ENCODE measurements at places on chromosomes 3 and 15.
A peak's percentile ranks its signal among the peaks of the same experiment; 100 is the strongest.

DNA sequence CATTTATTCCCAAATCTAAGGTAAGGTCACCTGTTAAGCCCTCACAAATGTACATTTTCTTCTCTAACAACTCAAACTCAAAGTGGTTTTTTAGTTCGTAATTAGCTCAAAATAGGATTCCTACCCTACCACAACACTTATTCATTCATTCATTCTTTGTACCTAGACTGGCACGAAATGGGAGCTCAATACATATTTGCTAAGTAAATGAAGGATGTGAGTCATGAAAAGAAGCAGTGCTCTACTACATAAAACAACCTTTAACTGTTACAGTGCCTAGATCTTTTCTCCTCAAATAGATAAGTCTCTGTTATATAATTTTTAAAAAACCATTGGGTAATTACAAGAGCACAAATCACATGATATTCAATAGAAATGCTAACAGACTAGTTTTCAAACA, 13.1 kb downstream of the RSL24D1 start:
- no peak for DNase-seq

DNA sequence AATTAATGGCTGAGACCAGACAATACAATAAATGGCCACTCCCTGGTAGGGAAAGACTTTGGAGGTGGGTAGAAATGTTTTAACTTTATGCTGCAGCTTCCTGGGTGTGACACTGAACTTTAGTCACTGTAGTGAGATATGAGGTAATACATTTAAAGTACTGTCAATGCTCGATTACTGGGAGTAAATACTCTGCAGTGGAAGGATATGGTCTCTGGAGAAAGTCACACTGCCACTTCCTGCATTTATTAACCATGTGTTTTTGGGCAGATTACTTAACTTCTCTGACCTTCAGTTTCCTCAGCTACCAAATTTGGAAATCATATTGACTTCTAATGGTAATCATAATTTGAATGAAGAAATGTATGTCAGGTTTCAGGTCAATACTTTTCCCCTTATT, 317.1 kb upstream of the TGFBR2 start:
- DNase-seq = no peak

DNA sequence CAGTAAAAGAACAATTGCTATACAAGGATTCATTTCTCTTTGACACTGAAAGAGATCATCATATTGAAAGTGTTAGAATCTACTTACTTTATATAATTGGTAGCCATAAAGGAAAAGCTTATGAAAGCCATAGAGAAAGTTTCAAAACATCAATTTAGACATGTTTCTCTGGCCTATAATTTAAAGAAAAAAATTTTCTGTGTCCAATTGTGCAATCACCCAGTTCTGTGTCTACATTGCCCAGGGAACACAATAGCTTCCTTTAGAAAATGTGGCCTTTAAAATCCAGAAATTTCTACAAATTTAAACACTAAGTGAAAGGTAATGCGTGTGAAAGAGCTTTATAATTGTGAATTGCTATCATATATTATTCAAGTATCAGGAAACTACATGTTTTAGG, 259.2 kb downstream of the GBE1 start:
- no peak for DNase-seq

DNA sequence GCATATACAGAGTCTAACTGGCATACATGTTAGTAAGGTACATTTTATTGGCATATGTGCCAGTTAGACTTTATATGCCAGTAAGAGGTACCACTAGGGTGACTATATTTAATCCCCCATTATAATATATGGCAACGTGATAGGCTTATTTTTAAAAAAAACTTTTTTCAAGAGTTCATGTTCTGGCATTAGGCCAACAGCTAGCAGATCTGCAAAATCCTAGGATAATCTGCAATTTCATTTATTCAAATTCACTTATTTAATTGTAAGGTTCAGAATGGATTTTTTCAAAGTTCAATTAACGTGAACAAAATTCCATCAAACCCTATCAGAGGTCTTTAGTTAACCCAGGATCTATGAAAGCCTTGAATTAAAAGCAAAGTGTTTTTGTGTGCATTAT, 31.9 kb downstream of the NIT2 start:
- no peak for DNase-seq

DNA sequence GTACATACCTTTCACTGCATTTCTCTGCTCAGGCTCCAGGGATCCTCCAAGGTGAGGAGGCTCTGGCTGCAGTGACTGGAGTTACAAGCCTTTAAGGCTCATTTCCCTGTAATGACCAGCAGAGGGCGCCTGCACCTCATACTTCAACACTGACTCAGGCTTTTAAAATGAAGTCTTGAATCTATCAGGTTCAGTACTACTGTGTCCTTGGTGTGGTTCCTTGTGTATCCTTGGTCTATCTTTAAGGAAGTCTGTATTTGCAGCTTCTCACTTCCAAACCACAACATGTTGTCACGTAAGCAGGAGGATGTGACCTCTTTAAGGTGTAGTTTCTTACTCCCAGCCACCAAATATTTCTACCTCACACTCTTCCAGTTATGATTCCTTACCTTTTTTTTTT, 122.5 kb upstream of the ZBED2 start:
- peak; percentile 74 for DNase-seq

- DNase-seq = no peak
These were observed 899.8 kb downstream of the ROBO2 start for GRCh38 chr3:77939726-77940125.

DNA sequence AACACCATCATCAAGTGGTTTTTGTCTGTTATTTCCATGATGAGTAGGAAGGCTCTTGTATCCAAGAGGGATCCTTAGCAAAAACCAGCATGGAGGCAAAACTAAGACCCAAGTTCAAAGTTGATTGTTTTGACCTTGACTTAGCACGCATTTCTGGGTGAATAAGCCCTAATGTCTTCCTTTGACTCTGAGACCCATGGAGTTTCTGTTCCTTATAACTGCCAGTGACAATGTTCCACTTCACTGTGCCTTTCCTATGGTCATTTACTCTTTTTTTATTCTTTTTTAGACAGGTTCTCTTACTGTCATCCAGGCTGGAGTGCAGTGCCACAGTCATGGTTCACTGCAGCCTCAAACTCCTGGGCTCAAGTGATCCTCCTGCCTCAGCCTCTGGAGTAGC, 118.2 kb upstream of the MRPL3 start:
- DNase-seq = no peak

- no peak for DNase-seq
These were observed at the start of gene SST for GRCh38 chr3:187669675-187670504. Gene SST, minus strand, starts transcription at chr3:187670394. Its CDS starts 103 bp downstream, at chr3:187670291.

- no peak for DNase-seq
These were observed 266 bp upstream of the ZBTB47 start for GRCh38 chr3:42653303-42653559.

DNA sequence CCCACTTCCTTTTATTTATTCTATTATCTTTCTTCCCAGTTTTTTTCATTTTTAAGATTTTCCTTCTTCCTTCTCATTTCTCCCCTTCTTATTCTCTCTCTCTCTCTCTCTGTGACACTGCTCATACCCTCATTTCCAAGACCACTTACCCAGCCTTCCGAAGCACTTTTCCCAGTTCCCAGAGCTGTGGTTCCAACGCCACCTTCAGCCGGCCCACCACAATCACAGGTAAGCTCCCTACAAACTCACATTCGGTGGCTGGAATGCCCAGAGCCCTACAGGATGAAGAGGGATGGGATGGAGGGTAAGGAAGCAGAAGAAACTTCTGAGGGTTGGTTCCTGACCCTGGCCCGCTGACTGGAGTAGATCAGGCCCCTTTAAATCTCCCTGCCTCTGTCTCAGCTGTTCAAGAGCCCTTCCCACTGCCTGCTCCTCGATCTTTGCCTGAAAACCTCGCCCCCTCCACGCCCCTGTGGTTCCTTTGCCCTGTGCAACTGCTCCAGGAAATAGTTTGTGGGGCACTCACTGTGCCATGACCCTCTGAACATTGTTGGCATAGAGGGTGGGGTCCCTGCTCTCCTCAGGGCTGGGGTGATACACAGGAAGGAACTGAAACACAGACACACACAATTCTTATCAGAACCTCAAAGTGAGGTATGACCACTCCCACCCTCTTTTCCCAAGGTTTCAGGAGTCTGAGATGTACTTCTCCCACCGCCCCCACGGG, 4.8 kb downstream of the LPCAT4 start:
- DNase-seq = no peak

- no peak for DNase-seq
These were observed 2.5 kb upstream of the EFCC1 start for GRCh38 chr3:128998561-128998960.

DNA sequence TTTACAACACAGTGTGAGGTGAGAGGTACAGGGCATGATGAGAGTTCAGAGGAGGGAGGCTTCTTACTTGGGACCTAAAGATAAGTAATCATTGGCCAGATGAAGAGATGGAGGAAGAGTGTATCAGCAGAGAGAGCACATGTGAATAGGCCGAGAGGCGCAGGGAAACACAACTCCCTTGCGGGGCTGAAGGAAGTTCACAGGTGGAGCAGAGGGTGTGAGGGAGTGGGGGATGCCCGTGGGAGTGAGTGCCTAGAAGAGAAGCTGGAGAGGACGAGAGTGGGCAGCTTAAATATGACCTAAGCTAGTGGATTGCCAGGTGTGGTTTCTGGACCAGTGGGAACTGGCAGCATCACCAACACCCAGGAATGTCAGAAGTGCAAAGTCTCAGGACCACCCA, 98.2 kb upstream of the TBC1D5 start:
- DNase-seq = no peak

DNA sequence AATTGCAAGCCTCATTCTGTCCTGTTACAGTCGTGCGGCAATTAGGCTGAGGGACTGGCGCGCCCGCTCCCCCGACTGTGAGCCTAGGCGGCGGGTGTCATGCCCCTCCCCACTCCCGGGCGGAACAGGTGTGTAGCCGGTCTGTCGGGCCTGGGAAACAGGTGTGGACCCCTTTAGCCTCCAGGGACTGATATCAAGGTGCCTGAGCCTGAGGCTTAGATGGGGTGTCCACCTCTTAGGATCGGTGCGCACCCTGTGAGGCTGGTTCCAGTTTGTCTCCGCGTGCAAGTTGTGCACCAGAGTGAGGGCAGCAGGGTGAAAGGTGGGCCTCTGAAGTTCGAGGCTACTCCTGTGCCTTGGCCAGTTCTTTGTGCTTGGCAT, 686 bp downstream of the VPS8 start:
- peak; percentile 40 for DNase-seq

GRCh38 chr15:85956532-85957275, 123.0 kb upstream of the AGBL1 start:
- DNase-seq = no peak
